Muscle of back (tissue), 13 donors: ENCODE measurements at places on chromosomes 5 and 9. TPM values are rescaled to one million over a fixed set of nuclear protein-coding genes. Genes with fewer than 3 reads are reported as not detected.

SPTLC1 gene
- 49.6 TPM for polyA plus RNA-seq

BARHL1 gene
- not detected for polyA plus RNA-seq

KLF4 gene
- polyA plus RNA-seq, result 23.6 TPM

CTSL gene
- 61.5 TPM for polyA plus RNA-seq

PTAR1 gene
- 27.3 TPM for polyA plus RNA-seq

HTR1A gene
- not detected for polyA plus RNA-seq

TAF1L gene
- polyA plus RNA-seq, result not detected

CACNA1B gene
- 0.51 TPM for polyA plus RNA-seq

GARIN3 gene
- not detected for polyA plus RNA-seq

FOXD4 gene
- polyA plus RNA-seq, result 0.72 TPM

NME5 gene
- polyA plus RNA-seq, result 1.2 TPM

PDE8B gene
- polyA plus RNA-seq, result 7.1 TPM

OGN gene
- polyA plus RNA-seq, result 536 TPM

SLC1A1 gene
- polyA plus RNA-seq, result 0.38 TPM

CENPK gene
- 16.7 TPM for polyA plus RNA-seq

NEUROG1 gene
- not detected for polyA plus RNA-seq

ABCA2 gene
- polyA plus RNA-seq, result 12.6 TPM

ZDHHC11 gene
- 8.1 TPM for polyA plus RNA-seq

SYNPO gene
- 24.3 TPM for polyA plus RNA-seq

GRCh38 chr5:113387844-113388243 is 46.9 kb downstream of the TSSK1B start:
- no peak for DNase-seq

GRCh38 chr5:12910641-12911040 is 1006.4 kb upstream of the CTNND2 start:
- DNase-seq, result peak; percentile 2

- DNase-seq, result no peak
Observed at GRCh38 chr5:143691945-143692290, 120.0 kb upstream of the HMHB1 start.

DNA sequence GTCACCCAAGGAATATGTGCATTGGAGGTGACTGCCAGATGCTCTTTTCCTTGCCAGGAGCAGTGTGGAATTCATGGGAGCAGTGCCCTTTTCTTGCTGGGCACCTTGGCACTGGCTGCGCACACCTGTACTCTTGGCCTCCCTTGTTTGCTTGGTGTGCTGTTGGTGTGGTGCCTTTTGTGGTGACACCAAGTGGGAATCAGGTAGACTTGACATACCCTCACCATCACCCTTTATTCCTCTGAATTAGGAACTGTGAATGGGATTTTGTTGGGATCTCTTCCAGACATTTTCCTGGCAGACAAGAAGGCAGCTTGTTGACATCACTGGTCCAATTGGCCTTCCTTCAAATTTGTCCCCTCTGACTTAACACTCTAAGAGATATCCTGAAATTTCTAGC is 82.3 kb downstream of the RAI14 start:
- no peak for DNase-seq

DNA sequence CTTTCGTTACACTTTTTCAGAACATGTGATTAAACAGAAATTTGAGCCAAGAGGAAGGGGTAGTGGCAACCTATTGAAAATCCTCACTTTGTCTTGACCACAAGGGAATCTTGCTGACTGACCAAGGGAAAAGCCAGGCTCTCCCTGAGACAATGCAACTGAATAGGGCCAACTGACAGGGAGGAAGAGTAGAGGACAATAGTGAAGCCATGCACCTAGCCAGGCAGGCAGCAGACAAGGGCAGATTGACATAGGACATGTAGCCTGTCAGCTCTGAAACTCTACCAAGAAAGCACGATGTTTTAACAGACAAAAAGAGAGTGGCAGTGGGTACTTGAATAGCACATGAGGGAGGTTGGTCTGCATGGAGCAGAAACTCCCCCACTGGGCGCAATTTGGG is 8.5 kb upstream of the TGFBR1 start:
- DNase-seq, result no peak

GRCh38 chr5:142277796-142278195 is 47.0 kb downstream of the SPRY4 start:
- DNase-seq, result no peak

DNA sequence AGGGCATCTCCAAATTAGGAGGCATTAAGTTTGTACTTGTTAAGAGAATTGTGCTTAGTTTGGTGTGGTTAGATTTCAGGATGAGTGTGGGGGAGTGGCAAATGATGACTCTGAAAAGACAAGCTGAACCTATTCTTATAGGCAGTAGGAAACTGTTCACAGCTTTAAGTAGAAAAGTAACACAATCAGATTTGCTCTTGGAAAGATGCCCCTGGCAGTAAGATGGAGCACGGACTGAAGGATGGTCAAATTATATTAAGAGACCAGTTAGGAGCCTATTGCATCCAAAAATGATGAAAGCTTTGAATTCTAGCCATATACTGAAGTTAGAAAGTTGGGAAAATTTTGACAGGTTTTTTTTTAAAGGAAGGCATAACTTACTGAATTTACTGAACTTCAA is 254.2 kb upstream of the MEF2C start:
- no peak for DNase-seq

- DNase-seq, result no peak
Observed at GRCh38 chr5:32964261-32964660, 253.1 kb downstream of the NPR3 start.

DNA sequence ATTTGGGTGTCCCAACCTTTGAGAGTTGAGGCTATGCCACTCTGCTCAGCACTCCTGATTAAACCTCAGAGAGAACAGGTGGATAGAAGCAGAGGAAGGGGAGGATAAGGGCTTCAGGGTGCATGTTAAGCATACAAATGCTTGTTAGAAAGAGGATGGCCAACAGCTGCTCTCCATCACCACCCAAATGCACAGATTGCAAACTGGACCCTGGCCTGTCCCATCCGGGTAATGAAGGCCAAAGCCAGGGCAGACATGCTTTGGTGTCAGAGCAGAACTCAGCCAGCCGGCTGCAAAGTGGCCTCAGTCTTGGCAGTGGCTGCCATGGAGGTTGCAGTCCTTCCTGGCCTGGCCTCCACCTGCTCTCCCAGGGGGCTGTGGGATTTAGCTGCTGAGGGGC is 84.3 kb downstream of the SIL1 start:
- no peak for DNase-seq

DNA sequence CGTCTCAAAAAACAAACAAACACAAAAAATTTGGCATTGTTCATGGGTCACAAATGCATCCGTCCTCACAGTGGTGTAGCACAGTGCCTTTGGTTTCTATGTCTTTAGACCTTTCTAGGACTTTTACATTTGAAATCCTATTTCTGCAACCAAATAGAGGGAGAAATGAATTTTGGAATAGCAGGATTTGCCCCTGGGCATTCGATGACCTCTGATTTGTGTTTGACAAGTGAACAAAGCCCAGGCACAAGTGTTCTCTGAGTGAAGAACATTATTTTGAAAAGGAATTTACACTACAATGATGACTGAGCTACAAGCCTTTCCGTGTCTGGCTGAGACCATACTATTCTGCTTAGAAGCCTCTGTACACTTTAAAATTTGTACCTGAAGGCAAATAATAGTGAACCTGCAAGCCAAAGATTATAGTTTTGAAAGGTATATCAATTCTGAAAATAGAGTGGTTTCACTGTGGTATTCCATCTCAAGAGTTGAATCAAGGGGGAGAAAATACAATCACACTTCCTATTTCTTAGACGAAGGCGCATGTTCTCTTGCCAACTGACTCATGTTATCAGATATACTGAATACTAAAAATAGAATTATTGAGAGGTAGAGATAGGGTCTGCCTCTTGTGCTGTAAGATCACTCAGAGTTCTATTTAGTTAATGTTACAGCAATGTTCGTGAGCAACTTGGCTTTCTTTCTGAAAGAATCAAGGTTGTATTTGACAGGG is 297.6 kb downstream of the KDM4C start:
- no peak for DNase-seq

GRCh38 chr5:141994511-141995136 is 18.2 kb downstream of the GNPDA1 start:
- no peak for DNase-seq

- no peak for DNase-seq
Observed at GRCh38 chr5:27381686-27382085, 343.3 kb upstream of the CDH9 start.

GRCh38 chr9:116335392-116335791 is 181.8 kb downstream of the PAPPA start:
- no peak for DNase-seq

DNA sequence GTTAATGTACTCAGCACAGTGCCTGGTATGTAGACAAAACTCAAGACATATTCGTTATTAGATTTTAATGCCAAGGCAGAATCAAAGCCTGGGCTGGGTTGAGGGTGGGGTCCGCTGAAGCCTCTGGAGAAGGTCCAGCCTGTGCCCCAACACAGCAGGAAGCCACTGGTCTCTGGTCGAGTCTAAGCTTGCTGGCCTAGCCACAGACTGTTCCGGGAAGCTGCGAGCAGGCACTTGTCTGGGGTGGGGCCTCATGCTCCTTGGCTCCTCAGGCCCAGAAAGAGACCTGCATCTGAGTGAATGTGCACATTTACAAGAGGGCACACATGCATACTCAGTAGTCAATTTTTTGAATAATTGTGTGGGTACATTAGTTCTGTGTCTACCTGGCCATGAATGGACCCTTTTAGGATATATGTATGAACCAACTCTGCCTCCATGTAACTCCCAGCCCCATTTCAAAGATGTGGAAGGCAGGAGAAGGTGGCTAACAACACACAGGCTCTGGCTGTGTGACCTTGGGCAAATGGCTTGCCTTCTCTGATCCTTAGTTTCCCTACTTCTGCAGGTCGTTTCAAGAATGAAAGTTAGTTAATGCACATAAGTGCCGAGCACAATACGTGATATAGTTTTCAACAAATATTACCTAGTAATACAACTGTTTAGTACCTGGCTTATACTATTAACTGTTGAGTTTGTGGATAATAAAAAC is 18.3 kb downstream of the FAT2 start:
- no peak for DNase-seq

DNA sequence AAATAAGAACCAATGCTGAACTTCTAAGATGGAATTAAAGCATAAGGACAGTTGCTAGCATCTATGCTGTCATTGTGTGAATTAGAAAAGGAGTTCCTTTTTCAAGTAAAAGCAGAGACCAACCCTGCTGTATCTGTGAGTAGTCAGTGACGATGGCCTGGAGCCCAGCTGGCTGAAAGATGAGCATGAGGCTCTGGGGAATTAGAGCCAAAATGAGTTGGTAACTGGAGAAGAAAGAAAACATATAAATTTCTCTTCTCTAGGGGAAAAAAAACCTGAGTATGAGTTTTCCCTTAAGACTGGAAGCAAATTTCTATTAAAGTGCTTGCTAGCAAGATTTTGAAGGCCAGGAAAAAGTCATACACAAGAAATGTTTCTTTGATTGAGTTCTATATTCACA is 1.6 kb upstream of the SPZ1 start:
- DNase-seq, result peak; percentile 63
